ENCODE measurements at places on chromosomes 4 and X.

GRCh38 chrX:119605464-119606279 lies 552 bp downstream of the NKRF start:
- no peak for DNase-seq

GRCh38 chr4:147590249-147590920 lies 26.8 kb upstream of the TMEM184C start:
- peak; percentile 2 for DNase-seq

- peak; percentile 57 for DNase-seq
Measured at GRCh38 chr4:8112036-8112576, 46.5 kb downstream of the ABLIM2 start.

GRCh38 chr4:1154126-1154522 lies 18.3 kb downstream of the SPON2 start:
- no peak for DNase-seq

GRCh38 chr4:66052426-66052825 lies 382.1 kb upstream of the EPHA5 start:
- no peak for DNase-seq

GRCh38 chr4:131531087-131531486 lies 1618.0 kb upstream of the PCDH10 start:
- no peak for DNase-seq

DNA sequence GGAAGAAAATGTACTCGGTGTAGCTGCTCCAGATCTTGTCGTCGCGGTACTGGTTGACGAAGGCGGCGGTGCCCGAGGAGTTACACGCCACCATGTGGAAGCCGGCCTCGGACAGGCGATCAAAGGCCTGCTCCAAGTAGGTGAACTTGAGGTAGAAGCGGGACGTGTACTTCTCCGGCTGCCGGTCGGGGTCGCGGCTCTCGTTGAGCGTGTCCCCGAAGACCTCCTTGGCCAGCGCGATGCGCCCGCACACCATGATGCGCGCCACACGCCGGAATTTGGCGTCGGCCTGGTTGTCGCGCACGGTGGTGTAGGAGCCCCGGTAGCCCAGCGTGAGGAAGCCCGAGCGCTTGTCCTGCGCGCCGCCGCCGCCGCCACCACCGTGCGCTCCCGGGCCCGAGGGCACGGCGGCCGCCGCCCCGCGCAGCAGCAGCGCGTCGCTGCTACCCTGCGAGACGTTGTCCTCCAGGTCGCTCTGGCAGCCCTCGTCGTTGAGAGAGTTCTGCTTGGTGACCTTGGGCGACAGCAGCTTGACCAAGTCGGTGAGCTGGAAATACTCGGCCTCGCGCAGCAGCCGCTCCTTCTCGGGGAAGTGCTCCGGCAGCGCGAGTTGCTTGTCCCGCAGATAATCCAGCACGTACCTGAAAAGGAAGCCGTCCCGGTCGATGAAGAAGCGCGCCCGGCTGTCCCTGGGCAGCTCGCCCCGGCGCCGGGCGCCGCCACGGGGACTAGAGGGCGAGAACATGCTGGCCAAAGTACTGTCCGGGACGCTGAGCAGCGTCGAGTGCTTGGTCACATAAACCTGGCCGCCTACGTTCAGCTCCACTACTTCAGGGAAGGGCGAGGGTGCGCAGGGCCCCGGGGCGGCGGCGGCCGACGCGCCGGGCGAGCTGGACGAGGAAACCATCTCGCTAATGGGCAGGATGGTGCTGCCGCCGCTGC lies 775 bp downstream of the KCTD8 start:
- no peak for DNase-seq

- DNase-seq, result no peak
Measured at GRCh38 chr4:105430811-105431210, 43.1 kb downstream of the PPA2 start.

DNA sequence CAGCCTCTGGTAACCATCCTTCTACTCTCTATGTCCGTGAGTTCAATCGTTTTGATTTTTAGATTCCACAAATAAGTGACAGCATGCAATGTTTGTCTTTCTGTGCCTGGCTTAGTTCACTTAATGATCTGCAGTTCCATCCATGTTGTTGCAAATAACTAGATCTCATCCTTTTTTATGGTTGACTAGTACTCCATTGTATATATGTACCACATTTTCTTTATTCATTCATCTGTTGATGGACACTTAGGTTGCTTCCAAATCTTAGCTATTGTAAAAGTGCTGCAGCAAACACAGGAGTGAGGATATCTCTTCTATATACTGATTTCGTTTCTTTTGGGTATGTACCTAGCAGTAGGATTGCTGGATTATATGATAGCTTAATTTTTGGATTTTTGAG lies 140.9 kb downstream of the MID1 start:
- DNase-seq, result no peak

- DNase-seq, result no peak
Measured at GRCh38 chr4:154414796-154415195, 76.8 kb downstream of the DCHS2 start.

GRCh38 chrX:24147165-24147564 lies 2.4 kb upstream of the ZFX start:
- DNase-seq, result no peak

DNA sequence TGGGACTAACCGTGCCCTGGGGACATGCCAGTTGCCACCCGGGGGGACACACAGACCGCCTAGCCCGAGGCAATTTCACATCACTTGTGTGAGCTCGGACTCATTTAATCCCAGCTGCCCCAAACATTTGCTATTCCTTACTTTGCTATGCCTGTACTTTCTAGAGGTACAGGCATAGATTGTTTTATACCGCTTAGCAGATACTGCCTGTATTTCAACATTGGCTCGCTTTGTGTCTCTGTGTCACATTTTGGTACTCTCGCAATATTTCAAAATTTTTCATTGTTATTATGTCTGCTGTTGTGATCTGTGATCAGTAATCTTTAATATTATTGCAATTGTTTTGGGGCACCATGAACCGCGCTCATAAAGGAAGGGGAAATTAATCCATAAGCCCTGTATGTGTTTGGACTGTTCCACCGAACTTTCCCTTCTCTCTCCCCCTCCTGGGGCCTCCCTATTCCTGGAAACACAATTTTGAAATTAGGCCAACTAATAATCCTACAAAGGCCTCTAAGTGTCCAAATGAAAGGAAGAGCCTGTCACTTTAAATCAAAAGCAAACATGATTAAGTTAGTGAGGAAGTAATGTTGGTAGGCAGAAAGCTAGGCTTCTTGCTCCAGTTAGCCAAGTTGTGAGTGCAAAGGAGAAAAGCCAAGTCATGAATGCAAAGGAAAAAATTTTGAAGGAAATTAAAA lies 568 bp upstream of the CASP6 start:
- DNase-seq, result no peak

GRCh38 chr4:151721466-151721865 lies 39.3 kb downstream of the GATB start:
- DNase-seq, result no peak

DNA sequence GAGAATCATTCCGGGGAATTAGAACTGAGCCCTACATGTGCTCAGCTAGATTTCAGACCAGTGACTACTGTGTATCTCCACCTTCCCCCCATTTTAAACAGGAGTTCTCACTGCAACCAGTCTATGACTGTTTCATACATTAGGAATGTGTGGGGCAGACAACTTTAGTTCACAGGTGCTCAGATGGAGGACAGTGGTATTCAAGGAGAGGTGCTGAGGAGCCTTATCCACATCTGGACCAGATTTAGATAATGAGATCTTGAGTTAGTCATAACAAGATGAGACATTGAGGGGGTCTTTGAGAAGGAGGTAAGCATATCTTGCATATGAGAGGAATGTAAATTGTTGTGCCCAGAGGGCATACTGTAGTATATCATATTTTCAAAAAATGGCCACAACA lies 32.8 kb upstream of the RELL1 start:
- DNase-seq, result no peak

DNA sequence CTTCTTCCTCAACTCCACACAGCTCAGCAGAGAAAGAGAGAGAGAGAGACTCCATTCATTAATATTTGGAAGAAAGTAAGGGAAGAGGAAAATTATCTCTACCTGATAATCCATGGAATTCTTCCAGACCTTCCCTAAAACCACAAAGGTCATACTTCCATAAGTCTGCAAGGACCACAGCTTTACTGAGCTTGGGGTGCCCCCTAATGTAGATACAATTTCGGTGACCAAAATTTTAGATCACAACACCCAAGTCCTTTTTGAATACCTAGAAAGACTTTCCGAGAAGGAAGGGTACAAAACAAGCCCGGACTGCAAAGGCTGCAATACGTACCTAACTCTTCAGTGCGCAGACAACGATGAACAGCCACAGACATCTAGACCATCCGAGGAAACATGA lies 523.9 kb downstream of the GLUD2 start:
- no peak for DNase-seq

DNA sequence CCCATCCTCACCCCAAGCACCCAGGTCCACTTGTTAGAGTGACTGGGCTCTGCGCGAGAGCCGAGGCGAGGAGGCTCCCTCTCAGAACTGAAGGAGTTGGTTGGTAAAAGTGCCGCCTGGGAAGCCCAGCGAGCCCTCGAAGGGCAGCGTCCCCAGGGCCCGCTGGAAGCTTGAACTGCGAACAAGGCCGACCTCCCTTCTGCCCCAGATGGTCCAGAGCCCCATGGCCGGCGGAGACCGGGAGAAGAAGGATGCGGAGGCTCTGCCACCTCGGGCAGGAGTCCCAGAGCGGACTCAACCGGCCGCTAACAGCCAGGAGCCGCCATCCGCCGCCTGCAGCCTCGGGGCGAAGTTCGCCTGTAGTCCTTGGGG lies 116.3 kb upstream of the TEX13C start:
- DNase-seq, result peak; percentile 37

GRCh38 chr4:14994242-14994641 lies 8.0 kb upstream of the CPEB2 start:
- DNase-seq, result no peak

- DNase-seq, result no peak
Measured at GRCh38 chr4:3612281-3612680, 80.1 kb upstream of the LRPAP1 start.

DNA sequence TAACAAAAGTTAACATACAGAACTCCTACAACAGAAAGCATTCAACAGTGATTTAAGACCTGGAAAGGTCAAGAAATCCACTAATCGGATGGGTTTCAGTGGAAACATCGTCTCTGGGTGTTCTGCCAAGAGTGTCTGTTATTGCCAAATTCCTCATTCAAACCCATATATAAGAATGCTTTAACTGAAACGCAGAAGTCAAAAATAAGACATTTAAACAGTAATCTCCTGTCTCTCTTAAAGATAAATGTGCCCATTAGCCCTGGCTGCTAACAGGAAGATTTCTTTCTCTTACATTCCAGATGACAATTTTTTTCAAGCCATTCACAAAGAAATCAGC lies 31.5 kb downstream of the DCTD start:
- DNase-seq, result no peak

DNA sequence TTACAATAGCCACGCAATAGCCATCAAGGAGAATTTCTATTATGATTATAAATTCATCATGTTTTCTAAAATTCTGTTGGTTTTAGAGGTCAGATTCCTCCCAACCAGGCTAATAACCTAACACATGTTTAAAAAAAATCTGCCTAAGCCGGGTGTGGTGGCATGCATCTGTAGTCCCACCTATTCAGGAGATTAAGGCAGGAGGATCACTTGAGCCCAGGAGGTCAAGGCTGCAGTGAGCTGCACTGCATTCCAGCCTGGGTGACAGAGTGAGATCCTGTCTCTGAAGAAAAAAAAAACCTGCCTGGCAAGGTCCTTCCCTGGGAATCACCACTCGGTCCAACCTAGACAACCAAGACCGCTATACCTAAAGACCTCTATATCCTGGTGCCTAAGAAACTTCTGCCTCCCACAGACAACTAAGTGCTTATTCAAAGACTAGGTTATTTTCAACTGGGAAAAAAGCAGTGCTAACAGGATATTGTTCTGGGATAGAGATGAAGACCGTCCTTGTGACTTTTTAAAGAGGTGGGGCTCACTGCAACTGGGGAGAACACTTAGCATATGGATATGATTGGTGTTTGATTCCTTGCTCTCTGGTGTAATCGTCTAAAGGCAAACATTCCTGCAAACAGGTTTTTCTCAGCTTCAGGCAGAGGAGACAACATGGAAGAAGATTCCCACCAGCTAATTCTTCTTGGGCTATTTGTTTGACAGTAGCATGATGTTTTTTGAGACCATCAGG lies 18.2 kb downstream of the ATP1B4 start:
- no peak for DNase-seq

- DNase-seq, result no peak
Measured at GRCh38 chrX:725971-726370, 95.4 kb downstream of the SHOX start.

DNA sequence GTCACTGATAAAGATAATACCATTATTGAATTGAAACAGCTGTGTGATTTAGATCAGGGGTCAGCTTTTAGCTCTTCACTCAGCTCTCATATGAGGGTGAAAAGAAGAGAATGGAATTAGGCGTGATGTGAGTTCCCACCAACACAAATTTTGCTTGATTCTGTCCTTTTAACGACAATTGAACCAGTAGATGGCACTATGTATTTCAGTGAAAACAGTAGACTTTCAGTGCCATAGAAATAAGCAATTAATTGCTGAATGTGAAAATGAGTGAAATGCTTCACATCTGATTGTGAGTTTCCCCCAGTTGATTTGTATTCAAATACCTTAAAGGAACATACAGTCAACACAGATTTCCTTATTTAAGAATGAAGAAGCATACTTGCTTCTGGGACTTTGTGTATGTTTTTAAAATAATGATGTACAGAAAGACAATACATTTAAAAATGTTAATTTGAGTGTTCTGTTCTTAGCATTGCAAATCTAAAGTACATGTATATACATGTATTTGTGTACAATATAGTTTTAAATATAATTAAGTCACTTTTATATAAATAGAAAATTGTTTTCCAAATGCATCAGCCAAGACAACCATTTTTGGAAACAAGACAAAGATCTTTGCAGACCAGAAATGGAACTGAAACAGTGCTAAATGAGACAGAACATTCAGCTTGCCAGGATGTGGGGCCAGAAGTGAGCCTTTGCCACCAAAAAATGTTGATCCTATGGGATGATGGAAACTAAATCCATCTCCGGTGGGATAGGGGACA lies 178.8 kb downstream of the SNCA start:
- peak; percentile 4 for DNase-seq

- no peak for DNase-seq
Measured at GRCh38 chr4:189202869-189203271, 737.8 kb upstream of the FRG1 start.

DNA sequence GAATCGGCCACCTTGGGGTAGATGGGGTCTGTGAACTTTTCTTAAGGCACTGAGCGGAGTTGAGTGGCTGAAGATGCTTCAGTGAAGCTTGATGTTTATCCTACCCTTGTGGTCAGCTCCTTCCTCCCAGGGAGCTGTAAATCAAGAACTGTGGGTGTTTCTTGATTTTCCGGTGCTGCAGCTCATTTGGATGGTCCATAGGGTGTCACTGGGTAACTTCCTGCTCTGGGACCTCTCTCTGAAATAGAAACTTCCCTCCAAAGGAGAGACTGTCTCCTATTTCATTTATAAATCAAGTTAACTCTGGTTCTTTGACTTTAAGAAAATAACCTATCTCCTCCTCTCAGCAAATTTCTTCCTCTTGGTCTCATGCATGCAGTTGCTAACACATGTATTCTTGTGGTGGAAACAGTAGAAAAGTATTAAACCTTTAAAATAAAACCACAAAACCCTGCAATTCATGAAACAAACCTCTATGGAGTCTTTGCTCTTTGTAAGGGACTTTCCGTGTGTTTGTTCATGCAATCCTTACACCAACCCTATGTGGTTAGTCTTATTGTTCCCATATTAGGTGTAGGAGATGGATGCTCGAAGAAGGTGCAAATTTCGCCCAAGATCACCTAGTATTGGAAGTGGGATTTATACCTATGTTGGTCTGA lies 110.3 kb downstream of the SHROOM3 start:
- no peak for DNase-seq

- no peak for DNase-seq
Measured at GRCh38 chrX:21885568-21885967, 29.8 kb downstream of the YY2 start.

GRCh38 chr4:52837716-52838558 lies 24.2 kb upstream of the RASL11B start:
- no peak for DNase-seq

Data from NCI-H748 treated with DMSO at 0.1 percent for 48 hours (cell line).